ENCODE measurements at places on chromosomes 3 and 15.
A peak's percentile ranks its signal among the peaks of the same experiment; 100 is the strongest.

DNA sequence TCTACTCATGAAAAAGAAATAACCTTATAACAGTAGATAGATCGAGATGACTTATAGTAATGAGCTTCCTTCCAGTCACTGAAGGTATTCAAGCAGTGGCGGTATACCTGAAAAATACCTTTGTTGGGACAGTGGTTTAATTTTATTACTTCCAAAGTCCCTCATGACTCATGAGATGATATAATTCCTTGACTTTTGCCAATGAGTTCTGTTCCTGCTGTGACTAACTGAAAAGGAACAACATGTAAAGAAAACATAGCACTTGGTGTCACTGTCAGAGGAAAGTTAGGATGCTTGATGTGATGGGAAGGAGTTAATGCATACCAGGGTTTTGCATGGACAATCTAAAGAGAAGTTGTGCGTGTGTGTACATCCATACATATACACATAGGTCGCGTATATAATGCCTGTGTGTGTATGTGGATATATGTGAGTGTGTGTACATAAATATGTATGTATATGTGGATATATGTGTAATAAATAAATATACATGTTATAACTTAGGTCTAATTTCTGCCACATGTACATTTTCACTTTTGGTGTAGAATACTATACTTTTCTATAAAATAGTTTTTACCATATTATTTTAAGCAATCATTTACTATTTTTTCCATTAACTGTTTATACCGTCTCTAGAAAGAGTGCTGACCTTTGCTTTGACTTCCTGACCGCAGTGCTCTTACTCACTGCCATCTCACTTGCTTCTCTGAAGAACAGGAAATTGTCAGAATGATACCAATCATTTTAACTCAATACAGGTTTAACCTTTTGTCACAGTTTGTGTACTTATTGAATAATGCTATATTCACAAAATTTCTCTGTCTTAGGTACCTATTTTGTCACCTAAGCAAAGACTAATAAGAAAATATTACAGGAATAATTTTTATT, 12.6 kb upstream of the PAK2 start:
- DNase-seq, result no peak

- DNase-seq, result no peak
These were observed 51.0 kb downstream of the MCF2L2 start for GRCh38 chr3:183377307-183377959.

GRCh38 chr15:25863111-25863967, at the start of gene ATP10A:
TSS of gene ATP10A (minus strand) at chr15:25863327. CDS start at chr15:25863096, 231 bp downstream.
- DNase-seq, result peak; percentile 78

- no peak for DNase-seq
These were observed 116.0 kb downstream of the P3H2 start for GRCh38 chr3:190004656-190005055.

DNA sequence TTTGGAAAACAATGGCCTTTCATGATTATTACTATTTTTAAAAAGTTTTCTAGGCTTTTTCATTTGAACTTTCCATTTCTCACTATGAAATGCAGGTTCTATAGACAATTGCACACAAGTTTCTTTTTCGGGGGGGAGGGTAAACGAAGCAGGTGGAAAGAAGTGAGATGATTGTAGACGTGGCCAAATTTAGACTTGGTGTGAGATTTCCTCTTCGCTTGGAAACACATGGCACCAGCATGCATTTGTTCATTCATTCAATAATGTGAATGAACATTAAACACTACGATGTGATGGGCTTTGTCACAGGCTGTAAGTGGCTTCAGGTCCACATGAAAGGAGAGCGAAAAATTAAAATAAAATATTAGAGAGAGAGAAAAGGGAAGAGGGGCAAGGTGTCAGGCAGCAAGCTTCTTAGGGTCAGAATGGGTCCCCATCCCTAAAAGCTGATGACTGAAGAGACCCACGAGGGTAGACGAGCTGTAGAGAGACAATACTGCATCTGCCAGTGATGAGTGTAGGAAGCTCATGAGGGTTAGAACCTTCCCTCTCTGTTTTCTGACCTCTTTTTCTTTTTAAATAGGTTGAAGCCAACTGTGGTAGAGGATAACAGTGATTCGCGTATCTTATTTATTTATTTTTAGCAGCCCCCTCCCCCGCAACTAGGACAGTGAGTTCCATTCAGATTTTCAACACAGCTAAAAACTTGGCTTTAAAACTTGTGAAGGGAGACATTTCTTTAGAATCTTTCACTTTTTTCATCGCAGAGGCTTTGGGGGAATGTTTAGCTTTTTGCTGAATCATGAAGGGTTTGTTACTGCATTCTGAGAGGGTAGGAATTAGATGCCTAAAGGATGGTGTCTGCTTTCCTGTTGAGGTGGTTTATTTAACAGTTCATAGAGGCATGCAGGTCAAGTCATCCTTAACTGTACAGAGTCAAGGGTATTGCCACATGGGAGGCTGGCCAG, 36.2 kb downstream of the GAP43 start:
- DNase-seq, result no peak

DNA sequence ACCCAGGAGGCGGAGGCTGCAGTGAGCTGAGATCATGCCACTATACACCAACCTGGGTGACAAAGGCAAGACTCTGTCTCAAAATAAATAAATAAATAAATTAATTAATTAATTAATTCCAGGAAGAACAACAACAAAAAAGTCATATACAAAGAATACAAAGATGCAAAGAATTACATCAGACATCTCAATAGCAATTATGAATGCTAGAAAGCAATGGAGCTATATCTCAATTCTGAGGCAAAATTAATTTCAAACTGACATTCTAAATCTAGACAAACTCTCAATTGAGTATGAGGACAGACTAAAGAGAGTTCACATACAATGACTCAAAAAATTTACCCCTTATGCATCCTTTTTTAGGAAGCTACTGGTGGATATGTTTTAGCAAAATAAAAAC, 69.6 kb upstream of the CTNNB1 start:
- DNase-seq, result no peak

DNA sequence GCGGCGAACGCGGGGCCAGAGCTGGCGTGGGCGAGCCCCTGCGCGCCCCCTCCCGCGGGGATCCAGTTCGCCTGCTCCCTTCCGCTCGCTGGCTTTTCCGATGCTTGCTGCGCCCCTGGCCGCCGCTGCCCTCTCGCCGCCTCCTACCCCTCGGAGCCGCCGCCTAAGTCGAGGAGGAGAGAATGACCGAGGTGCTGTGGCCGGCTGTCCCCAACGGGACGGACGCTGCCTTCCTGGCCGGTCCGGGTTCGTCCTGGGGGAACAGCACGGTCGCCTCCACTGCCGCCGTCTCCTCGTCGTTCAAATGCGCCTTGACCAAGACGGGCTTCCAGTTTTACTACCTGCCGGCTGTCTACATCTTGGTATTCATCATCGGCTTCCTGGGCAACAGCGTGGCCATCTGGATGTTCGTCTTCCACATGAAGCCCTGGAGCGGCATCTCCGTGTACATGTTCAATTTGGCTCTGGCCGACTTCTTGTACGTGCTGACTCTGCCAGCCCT, 721 bp downstream of the P2RY1 start:
- DNase-seq, result peak; percentile 62

GRCh38 chr15:58908550-58909309, 24.7 kb downstream of the SLTM start:
- DNase-seq, result no peak

DNA sequence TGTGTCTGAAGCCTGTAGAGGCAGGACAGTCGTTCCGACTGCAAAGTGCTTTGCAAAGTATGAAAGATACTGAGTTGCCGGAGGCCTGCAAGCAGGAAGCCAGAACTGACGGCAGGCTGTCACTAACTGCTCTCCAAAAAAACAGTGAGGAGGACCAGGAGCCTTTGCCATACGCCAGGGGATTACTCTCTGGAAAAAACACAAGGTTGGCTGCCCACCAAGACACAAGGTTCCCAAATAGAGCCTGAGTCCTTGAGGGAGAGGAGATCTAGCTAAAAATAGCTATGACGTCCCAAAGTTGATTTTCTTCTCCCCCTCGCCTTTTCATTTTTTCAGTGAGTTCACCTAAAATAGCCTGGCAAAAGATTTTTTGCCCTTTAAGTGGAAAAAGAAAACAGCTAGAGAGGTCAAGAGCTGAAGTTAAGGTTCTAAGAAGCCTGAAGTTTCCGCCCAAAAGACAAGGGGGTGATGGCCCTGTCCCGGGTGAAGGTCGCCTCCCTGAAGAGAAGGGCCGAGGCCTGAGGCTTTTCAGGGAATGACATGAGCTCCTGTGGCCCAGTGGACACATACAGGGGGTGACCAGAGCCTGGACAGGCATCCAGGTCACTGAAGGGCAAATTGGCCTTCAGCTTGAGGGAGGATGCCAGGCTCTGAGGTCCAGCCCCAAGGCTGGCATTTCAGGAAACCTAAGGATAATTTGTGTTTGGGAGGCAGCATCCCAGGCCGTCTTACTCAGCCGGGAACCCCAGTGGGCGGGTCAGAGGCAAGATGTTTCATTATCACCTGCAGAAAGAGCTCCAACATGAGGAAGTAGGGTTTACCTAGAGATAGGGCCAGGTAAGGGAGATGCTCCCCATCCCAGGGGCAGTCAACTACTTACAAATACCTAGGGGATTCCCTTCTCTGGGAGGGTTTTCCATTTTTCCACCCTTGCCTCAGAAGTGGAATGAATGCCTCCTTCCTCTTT, 44.9 kb upstream of the DGKG start:
- no peak for DNase-seq

Measured in H7 (cell line).